Activated naive CD4-positive, alpha-beta T cell treated with anti-CD3 and anti-CD28 coated beads, Interleukin-2, amount 50 U/mL, for 72 hours (primary cell): ENCODE measurements at places on chromosomes 7 and 10.

GRCh38 chr10:494149-494542 is 195.3 kb downstream of the DIP2C start:
- no peak for DNase-seq

DNA sequence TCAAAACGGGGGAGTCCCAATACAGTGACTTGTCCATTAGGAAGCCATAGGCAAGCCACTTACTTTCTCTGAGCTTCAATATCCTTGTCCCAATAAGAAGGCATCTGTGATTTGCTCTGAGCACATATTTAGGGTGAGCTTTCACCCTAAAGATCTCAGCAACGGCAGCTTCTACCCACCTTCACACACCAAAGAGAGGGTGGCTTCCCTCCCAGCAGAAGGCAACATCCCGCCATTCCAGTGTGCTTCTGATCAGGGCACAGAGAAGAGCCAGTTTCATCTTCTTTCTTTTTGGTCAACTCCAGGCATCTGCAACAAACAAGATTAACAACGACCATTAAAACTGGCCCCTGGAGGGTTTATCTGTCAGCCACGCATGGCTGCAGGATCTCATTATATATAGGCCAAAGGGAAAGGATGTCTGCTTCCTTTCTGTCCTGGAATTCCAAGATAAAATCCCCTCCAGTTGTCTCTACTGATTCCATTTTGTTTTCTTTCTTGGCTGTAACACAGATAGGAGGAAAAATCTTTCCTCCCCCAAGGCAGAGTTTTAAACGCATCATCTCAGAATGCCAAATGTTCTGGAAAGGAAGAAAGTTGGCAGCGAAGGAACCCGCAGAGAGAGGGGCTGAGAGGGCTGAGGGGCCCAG is 491 bp upstream of the SH2D4B start:
- DNase-seq: no peak

- no peak for DNase-seq
Observed at GRCh38 chr10:88623835-88624234, 37.3 kb downstream of the LIPJ start.

DNA sequence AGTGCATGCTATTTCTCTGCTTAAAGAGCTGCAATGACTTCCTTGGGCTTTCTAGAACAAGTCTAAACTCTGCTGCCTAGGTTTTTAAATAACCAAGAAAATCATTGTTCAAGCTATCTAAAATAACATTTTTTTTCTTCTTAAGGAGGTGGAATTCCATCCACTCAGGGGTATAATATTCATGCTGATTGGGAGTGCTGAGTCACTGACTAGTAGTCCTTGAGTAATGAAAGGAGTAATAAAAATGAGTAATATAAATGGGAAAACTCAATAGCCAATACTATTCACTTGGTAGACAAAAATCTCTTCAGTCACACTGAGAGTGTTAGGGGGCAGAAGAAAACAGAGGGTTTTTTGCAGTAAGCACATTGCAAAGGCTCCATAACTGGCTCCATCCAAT is 72.0 kb downstream of the GFRA1 start:
- DNase-seq: no peak

DNA sequence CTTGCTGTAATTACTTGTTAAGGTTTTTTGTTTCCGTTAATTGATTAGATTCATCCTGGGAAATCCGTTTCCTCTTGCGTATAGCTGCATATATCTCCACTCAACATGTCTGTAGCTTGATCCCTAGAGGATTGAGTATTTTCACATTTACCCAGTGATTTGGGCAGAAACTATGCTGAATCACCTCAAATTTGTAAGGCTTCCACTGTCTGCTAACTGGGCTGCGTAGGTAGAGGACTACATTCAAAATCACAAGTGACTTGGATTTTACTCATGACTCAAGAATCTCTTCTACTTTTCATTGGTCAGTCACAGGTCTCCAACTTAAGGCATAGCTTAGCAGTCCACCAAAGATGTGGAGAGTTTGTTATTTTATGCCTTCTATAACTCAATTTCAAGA is 141.8 kb downstream of the POLR1F start:
- no peak for DNase-seq

DNA sequence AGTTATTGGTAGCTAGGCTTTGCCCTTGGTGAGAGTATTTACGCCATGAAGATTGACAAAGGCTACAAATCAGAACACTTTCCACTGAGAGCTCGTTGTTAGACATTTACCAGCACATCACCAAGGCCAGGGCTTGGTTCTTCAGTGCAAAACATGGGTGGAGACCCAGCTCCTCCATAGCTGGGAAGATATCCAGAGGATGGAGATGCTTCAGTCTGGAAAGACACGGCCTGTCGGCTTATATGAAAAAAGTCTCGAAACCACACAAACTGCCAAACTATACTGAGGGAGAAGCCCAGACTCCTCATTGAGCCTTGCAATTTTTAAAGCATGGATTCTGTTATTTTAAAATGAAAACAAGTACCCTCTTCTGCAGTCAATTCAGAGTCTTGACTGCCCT is 83.4 kb upstream of the ANLN start:
- no peak for DNase-seq

GRCh38 chr7:149774237-149775175 is 1.1 kb upstream of the ZNF467 start:
- DNase-seq: no peak

GRCh38 chr7:17255926-17256325 is 42.5 kb upstream of the AHR start:
- no peak for DNase-seq
